ENCODE measurements at places on chromosomes 5 and 9.

- no peak for DNase-seq
Measured at GRCh38 chr5:150590979-150591695, 49.3 kb upstream of the SYNPO start.

- no peak for DNase-seq
Measured at GRCh38 chr5:65191554-65192135, 290.1 kb downstream of the ADAMTS6 start.

GRCh38 chr9:31556667-31557463, 827.6 kb upstream of the ACO1 start:
- DNase-seq, result no peak

- DNase-seq, result no peak
Measured at GRCh38 chr5:119358901-119359603, 3.2 kb downstream of the TNFAIP8 start.

DNA sequence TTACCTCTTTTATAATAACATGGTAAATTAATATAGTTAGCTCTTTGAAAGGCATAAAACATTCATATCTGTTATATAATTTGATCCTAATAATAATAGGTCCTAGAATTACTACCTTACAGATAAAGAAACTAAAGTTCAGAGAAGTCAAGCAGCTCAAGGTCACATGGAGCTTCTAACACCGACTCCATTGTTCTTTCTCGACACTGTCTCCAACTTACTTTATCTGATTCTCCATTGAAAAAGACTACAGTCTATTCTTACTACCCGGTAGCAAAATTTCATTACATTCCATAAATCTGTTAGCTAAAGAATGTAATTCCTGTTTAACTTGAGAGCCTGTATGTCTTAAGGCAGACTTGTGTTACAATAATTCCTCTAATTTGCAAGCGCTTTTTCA, 96.3 kb upstream of the TMEM161B start:
- DNase-seq, result no peak

DNA sequence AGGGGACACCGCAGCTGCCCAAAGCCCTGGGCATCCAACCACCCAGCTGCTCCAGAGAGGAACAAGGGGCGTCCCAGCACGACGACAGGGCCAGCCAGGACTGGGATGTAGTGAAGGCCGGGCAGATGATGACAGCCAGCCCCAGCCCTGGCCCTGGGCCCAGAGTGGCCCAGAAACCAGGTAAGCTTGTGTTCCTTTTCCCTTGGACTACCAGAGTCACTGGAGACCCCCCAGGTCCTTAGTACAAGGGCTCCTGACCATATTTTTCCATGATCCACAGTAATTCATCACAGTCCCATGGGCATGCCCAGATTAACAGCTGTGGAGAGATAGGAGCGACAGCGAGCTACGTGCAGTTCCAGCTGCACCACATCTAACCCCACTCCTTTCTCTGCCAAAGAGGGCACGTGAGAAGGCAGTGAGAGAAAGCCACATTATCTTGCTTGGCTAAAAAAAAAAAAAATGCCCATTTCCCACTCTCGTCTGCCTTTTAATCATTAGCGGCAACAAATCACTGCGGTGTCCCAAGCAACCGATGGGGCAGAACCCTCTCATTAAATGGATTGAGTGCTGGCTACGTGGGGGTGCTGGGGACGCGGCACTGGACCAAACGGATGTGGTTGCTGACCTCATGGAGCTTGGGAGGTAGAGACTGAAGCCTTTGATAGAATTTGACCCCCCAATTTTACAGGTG, 21.7 kb upstream of the SYNPO start:
- no peak for DNase-seq

GRCh38 chr5:35087991-35088390, 40.2 kb upstream of the AGXT2 start:
- DNase-seq, result no peak

DNA sequence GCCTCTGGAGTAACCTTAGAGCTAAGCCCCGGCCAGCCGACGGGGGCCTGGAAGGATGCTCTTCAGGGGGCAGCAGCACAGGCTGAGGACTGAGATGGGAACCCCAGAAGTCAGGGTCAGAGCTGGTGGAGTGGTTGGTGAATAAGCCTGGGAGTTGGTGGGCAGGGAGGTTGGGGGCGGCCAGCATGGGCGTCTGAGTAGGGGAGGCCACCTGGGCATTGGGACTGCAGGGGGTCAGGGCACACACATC, 14.4 kb downstream of the NINJ1 start:
- DNase-seq, result no peak

GRCh38 chr9:3478549-3478953, 47.2 kb downstream of the RFX3 start:
- no peak for DNase-seq

All from CD4-positive, alpha-beta T cell treated with Interleukin-1 beta for 1 hour (primary cell).